Activated effector memory CD4-positive, alpha-beta T cell treated with anti-CD3 and anti-CD28 coated beads, Interleukin-2, amount 50 U/mL, for 16 hours (primary cell): ENCODE measurements at places on chromosomes 1 and 21.
A peak's percentile ranks its signal among the peaks of the same experiment; 100 is the strongest.

DNA sequence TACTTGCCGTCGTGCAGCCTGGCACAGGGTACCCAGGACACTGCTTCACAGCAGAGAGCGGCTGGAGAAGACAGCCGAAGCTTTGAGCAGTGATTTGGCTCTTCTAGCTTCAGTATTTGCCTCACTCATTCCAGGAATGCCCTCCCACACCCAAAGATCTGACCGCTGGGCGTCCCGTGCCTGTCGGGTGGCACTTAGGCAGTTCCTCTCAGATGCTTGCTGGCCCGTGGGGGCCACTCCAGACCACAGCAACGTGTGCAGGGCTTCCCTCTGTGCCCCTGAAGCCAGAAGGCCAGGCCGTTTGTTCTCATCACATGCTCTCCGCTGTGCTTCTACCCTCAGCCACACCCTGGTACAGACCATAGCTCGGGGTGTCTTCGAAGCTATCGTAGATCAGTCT lies 17.0 kb downstream of the RRP1B start:
- DNase-seq: peak; percentile 19

DNA sequence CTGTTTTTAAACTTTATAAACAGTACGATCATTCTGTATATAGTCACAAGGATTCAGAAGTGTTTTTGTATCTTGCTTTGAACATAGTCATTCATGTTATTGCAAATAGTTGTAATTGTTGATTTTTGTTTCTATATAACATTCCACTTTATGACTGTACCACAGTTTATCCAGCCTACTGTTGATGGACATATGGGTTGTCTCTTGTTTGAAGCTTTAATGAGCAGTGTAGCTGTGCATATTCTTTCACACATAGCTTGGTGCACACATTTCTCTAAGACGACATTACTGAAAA lies 6.1 kb downstream of the CD101 start:
- DNase-seq: no peak

- DNase-seq: no peak
Observed at GRCh38 chr1:94773931-94774422, 46.2 kb upstream of the SLC44A3 start.

- DNase-seq: no peak
Observed at GRCh38 chr1:244971552-244972216, 107.3 kb upstream of the HNRNPU start.

GRCh38 chr1:205009670-205010069 lies 33.3 kb upstream of the CNTN2 start:
- DNase-seq: no peak

GRCh38 chr1:15706751-15707150 lies 22.6 kb downstream of the PLEKHM2 start:
- no peak for DNase-seq

GRCh38 chr1:35506960-35507912 lies 50.0 kb downstream of the KIAA0319L start:
- no peak for DNase-seq

GRCh38 chr1:47409311-47410067 lies 6.6 kb upstream of the FOXE3 start:
- DNase-seq: no peak

DNA sequence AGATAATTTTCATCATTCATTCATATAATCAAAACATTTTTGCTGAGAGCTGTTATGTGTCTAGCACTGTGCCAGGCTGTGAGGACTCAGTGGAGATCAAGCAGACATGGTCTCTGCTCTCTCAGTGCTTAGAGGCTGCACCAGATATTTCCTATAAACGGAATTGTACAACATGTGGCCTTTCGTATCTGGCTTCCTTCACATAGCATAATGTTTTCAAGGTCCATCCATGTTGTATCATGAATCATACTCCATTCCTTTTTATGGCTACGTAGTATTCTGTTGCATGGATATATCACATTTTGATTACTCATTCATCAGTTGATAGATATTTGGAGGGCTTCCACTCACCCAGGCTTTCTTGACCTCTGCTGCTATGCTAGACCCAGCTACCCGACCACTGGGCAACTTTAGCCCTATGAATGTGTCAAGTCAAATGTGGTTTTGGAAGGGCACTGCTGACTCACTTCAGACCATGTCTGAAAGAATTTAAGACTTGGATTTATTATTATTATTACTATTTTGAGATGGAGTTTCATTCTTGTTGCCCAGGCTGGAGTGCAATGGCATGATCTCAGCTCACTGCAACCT lies 18.5 kb downstream of the NCF2 start:
- no peak for DNase-seq

GRCh38 chr1:107741242-107741641 lies 223.7 kb downstream of the VAV3 start:
- no peak for DNase-seq

DNA sequence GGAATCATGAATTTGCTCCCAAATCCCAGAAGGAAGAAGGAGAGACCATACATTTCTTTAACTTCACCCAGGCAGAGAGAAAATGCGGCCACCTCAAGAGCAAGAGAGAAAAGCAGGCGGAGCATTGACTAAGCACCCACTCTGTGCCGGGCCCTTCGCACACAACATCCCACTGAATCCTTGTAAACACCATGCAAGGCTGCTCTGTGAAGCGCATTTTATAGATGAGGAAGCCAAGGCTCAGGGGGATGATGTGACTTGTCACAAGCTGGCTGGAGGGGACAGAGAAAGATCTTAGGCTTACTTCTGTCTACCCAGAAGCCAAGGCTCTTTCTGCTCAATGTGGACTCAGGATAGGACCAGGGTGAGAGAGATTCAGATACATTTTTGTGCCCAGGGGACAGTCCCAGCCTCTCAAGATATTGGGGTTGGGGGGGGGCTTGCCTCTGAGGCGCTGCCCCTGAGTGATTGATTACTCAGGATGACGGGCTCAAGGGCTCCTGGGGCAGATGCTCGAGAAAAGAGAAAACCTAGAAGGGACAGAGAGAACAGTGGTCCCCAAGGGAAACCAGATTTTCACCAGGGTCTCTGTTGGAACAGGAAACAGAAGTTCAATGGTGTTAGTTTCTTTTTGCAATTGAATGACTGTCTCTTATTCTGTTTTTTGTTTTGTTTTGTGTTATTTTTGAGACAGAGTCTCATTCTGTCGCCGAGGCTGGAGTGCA lies 19.5 kb downstream of the PADI2 start:
- no peak for DNase-seq

- DNase-seq: no peak
Observed at GRCh38 chr1:3139871-3140361, 70.9 kb downstream of the PRDM16 start.

DNA sequence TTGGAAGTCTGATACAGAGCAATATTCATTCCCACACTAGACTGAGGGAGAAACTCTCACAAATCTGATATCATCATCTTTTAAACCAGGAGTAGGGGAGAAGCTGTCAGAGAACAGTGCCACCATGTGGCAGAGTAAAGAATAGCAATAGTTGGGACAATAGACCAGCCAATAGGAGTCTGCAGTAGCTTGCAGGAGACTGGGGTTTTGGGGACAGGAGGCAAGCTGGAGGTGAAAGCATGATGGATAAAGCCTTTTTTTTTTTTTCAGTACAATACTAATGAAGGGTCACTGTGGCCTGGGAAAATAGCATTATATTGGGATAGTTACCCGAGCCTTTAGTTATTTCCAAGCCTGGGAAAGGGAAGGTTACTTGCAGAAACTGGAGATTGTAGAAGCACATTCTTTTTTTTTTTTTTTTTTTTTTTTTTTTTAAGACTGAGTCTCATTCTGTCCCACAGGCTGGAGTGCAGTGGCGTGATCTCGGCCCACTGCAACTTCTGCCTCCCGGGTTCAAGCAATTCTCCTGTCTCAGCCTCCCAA lies 120.7 kb downstream of the S1PR1 start:
- DNase-seq: peak; percentile 82

GRCh38 chr1:17805869-17806684 lies 50.9 kb downstream of the ACTL8 start:
- no peak for DNase-seq

DNA sequence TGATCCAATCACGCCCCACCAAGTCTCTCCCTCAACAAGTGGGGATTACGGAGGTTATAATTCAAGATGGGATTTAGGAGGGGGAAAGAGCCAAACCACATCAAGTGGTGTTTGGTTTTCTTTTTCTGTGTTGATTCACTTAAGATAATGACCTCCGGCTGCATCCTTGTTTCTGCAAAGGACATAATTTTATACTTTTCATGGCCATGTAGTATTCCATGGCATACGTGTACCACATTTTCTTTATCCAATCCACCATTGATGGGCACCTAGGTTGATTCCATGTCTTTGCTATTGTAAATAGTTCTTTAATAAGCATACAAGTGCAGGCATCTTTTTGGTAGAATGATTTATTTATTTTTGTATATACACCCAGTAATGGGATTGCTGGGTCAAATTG lies 162.5 kb upstream of the JUN start:
- DNase-seq: no peak

GRCh38 chr1:112626887-112627286 lies 7.3 kb downstream of the CAPZA1 start:
- DNase-seq: no peak

DNA sequence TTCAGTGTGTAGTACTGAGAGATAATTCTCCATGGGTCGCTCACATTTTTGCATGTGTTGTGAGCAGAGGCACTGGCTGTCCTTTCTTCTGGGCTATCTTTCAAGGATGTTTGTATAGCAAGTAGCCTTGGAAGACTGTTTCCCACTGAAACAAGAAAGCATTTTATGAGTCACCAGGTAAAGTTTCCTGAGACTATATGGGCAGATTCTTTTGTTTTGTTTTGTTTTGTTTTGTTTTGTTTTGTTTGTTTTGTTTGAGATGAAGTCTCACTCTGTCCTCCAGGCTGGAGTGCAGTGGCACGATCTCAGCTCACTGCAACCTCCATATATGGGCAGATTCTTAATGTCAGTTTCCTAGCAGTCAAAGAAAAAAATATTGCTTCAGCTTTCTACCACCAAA lies 912.6 kb downstream of the TTLL7 start:
- DNase-seq: no peak

DNA sequence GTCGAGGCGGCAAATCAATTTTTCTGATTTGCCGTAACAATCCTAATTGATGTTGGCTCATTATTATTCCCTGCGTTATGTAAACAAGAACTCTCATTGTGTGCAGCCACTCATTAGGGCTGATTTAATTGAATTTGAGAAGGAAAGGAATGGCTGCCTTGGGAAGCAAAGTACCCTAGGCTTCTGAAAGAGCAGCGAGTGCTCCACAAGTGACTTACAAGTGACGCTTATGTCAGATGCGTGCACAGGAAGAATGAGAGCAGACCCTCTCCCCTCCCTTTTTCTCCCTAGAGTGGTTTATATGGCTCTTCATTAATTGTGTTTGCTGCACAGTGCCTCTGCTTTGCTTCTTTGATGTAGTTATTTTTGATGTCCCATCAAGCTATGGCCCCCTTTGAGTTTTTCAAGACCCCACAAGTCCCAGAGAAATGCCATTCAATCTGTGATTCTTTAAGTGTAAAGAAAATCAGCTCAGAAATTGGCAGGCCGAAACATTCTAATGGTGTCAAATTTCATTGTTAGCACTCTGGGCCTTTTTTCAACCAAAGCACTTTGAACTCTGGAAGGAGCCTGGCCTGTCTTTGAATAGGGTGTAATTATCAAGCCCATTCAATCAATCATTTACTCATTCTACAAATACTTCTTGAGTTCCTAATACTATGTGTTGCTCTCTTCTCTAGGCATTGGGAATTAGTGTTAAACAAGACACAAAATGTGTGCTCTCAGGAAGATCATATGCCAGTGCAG lies 86.8 kb upstream of the VAV3 start:
- no peak for DNase-seq

DNA sequence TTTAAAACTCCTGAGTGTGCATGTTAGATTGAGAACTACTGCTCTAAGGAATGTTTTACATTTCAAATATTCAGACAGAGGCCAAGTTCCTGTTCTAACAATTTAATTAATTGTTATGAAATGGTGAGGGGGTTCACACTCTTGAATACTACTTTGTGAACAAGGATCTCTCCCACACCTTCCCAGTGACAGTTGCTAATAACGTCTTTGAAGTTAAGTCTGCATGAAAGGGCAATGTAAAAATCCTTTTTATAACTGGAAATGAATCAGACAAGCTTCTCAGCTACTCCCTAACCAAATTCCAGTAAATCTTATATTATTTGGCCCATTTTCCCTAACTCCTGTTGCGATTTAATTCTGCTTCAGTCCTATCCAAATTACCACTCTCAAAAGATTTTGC lies 828.5 kb upstream of the ADAMTS5 start:
- no peak for DNase-seq

- DNase-seq: no peak
Observed at GRCh38 chr1:198604975-198605374, 33.9 kb upstream of the PTPRC start.

GRCh38 chr21:25925936-25926335 lies 191.2 kb downstream of the GABPA start:
- DNase-seq: no peak

- no peak for DNase-seq
Observed at GRCh38 chr1:13828454-13829151, 128.6 kb downstream of the PRDM2 start.

GRCh38 chr1:41435570-41436178 lies 48.8 kb downstream of the EDN2 start:
- DNase-seq: no peak

DNA sequence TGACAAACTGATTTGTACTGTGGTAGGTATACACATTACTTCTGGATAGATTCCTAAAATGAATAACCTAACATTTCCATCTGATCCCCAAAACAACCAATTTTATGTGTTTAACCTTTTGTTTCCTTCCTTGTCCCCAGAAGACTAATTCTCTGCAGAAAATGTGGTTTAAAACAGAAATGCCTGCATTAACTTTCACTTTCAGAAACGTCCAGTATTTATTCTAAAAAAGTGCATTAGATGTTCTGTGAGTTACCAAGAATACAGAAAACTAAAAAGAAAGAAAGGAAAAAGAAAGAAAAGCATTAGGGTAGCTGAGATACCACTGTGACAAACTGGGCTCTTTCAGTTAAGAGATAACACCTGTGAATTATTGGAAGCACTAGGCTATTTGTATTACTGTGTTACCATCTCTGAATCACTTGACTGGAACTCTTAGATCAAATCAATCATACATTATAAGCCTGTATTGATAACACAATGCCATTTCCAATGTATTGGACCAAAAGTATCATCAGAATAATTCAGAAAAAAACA lies 177.7 kb downstream of the NCAM2 start:
- no peak for DNase-seq

DNA sequence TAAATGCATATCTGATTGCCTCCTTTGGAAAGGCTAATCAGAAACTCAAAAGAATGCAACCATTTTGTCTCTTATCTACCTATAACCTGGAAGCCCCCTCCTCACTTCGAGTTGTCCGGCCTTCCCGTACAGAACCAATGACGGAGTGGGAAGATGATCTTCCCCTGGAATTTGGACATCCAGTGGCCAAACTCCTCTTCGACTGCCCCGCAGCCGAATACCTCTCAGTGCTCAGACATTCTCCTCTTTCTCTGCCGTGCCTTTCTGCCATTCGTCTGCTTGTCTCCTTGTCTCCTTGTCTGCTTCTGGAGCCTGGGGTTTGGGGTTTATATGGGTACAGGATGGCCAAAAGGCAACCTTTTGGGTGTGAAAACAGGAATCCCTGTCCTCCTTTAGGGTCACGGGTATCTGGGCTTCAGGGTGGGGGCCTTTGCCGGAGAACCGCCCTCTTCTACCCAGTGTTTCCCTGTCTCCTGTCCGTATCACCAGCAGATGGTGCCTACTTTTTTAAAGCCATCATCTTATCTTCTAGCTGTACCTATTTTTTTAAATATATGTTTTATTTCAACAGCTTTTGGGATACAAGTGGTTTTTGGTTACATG lies 35.9 kb upstream of the RAB4A start:
- no peak for DNase-seq

GRCh38 chr1:21435646-21436487 lies 4.1 kb upstream of the NBPF3 start:
- DNase-seq: no peak

GRCh38 chr1:17601643-17602382 lies 62.3 kb downstream of the ARHGEF10L start:
- DNase-seq: no peak
